Renal cortex interstitium (tissue), 15 donors: ENCODE measurements at places on chromosomes 13 and 19.

- no peak for DNase-seq
Observed at GRCh38 chr13:80217614-80218456, 123.1 kb downstream of the SPRY2 start.

DNA sequence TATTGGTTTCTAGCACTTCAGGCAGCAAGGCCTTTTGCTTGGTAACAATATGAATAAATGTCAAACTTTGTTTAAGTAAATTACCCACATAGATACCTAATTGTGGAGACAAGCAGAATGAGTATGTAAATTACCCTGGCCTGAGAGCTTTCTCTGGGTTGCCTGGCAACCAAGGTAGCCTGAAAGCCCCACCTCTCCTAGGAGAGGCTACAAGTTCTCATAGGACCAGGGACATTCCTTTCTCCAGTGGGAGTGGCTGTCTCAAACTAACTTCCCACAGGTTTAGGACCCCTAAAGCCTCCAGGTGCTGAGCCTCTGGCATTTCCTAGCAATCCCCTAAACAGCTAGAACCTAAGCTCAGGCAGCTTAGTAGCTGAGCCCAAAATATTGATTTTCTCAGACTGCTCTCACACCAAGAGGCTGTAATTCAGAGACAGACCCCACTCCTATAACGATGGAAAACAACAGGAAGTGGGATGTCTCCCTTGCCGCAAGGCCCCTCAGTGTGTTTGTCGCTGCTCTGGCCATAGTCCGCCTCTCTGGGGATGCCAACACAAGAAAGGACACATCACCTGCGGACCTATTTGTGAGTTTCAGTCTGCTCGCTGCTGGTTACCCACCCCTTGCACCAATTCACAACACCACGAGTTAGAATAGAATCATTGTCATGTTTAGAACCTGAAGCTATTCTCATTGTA lies 207.3 kb downstream of the DLEU7 start:
- no peak for DNase-seq

- no peak for DNase-seq
Observed at GRCh38 chr19:1057176-1057855, 9.7 kb upstream of the ARHGAP45 start.

- DNase-seq: no peak
Observed at GRCh38 chr13:40796649-40797048, 7.2 kb downstream of the SLC25A15 start.

- no peak for DNase-seq
Observed at GRCh38 chr19:14840206-14840605, 5.2 kb upstream of the OR7A5 start.

GRCh38 chr19:1746401-1747284 lies 6.7 kb upstream of the ONECUT3 start:
- no peak for DNase-seq

- no peak for DNase-seq
Observed at GRCh38 chr13:48113756-48114130, 18.8 kb upstream of the MED4 start.
